ENCODE measurements at places on chromosomes 7 and 10.

GRCh38 chr7:138089080-138089901 is 13.0 kb downstream of the AKR1D1 start:
- DNase-seq: no peak

- DNase-seq: no peak
Measured at GRCh38 chr10:43353495-43354329, 17.7 kb upstream of the FXYD4 start.

DNA sequence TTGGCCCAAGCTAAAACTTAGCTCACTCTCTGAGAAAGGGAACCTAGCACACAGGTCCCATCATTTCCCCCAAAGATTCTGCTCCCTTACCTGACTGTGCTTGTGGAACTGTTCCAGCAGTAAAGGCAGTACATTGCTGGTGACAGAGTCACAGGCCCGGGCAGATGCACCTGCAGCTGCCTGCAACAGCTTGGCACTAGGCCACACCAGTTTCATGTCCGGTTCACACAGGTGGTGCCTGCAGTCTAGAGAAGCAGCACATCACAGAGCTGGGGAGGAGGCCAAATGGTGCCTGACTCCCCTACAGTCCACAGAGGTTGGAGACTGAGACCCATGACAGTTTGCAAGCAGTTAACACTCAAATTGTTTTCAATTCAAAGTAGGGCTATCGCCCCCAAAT is 22.2 kb downstream of the ZDHHC16 start:
- no peak for DNase-seq

DNA sequence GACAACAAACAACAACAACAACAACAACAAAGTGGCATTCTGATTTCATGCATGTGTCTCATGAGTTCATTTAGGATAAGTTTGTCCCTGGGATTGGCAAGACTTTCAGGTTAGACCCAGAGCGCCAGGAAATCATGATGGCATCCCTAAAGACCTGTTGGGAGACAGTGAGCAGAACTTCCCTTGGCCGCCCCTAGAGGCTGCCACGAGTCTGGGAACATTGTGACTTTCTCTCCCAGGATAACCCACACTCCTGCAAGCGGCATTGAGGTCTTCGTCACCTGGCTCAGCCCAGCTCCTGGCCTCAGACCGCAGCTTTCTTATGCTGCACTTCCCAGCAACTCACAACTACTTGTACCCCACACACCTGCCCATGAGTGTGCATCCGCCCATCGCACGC is 80.5 kb upstream of the RNF32 start:
- no peak for DNase-seq

DNA sequence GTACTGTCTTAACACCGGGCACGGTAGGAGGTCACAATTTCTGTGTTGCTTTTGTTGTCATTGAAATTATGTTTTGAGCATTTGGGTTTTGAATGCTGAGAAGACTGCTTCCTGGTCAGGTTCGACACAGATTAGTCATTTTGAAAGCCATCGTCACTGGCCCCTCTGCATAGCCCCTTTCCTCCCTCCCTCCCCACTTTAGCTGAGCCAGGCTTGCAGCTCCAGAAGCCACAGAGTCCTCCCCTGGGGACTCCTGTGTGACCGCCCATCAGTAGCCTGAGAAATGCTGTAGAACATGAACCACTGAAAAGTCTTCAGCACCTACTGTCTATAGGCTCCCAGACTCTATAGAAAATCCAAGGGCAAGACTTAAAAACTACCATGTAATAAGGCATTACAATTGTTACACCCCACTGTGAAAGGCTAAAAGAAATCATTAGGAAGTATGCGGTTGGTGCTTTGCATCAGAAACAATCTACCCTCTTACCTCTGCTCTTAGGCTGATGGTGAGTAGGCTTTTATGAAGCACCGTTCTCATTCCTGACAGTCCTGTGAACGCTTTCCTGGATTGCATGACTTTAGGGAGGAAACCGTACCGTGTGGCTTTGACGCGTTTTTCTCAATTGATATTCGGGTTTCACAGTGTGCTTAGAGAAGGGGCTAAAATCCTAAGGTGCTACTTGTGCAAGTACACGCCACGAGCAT is 24.8 kb downstream of the JCAD start:
- no peak for DNase-seq

DNA sequence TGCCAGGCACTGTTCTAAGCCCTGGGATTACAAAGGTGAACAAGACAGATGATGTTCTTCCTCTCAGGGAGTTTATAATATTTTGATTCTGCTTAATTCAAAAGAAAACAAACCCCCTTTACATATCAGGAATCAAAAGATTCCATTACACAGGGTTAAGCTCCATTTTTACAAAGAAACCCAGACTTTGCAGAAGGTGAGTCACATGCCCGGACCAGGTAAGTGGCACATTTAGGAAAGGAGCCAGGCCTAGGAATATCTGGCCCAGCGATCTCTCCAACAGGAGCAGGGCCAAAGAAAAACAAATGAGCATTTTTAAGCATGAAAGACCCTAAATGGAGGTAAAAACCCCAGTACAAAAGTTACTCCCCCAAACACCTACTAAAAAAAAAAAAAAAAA is 1.1 kb downstream of the STN1 start:
- no peak for DNase-seq

DNA sequence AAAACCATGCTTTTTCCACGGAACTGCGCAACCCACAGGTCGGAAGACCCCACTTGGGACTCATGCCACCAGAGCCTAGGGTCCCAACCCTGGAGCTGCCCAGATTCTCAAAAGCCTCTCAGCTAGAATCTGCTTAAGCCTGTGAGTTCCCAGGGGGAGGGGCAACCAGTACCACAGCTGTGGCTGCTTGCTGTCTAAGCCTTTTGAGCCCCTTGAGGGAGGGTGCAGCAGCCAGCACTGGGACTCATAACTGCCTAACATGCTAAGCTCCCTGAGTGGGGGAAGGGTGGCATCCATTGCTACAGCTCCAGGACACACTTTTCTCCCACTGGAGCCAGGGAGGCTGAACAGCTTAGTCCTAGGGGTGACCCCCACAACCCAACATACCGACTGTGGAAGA is 485.6 kb upstream of the GRM3 start:
- no peak for DNase-seq

DNA sequence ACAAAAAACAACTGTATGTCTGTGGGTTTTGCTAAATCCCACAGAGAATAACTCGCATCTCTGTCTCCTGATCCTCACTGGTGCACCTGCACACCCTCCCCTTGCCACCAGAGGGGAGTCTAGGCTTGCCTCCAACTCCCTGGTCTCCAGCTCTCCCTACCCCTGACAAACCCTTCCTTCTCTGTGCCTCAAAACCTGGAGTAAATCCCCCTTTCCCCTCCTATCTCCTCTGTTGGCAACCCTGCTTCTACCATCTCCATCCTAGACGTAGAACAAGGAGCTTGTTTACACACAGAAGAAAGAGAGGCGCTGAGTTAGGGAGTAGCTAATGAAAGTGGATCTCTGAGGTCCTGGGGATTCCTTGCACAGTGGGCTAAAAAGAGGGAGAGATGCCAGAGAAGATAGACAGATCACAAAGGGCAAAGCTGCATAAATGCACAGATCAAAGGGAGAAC is 6.0 kb downstream of the MBLAC1 start:
- peak; percentile 57 for DNase-seq
